ENCODE measurements at places on chromosomes 2 and 18.

- DNase-seq = no peak
These were observed 25.9 kb upstream of the TMEM87B start for GRCh38 chr2:112029164-112029563.

- no peak for DNase-seq
These were observed 1.6 kb downstream of the PLCL1 start for GRCh38 chr2:197805715-197806633.

- DNase-seq = no peak
These were observed 239.5 kb downstream of the CNTNAP5 start for GRCh38 chr2:124264551-124265091.

DNA sequence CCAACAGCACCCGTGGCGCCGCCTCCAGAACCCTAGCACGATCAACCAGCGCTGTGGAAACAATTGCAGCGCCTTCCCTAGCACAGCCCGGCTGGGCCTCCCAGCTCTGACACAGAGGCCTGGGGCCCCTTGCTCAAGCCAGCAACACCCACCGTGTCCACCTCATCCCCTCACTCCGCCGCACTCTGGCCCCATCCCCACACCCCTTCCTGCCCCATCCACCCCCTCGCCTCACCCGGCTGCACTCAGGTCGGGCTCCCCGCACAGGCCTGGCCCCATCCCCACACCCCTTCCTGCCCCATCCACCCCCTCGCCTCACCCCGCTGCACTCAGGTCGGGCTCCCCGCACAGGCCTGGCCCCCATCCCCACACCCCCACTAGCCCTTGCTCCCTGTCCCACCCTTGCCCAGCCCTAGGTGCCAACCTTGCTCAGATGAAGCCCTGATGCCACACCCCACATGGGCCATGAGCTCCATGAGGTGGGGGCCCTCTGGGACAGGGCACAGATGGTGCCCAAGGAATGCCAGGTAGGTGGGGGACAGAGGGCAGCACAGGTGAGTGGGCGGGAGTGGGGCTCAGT is 28.7 kb downstream of the KIF1A start:
- no peak for DNase-seq

GRCh38 chr2:204332706-204333105 is 212.6 kb upstream of the PARD3B start:
- no peak for DNase-seq

DNA sequence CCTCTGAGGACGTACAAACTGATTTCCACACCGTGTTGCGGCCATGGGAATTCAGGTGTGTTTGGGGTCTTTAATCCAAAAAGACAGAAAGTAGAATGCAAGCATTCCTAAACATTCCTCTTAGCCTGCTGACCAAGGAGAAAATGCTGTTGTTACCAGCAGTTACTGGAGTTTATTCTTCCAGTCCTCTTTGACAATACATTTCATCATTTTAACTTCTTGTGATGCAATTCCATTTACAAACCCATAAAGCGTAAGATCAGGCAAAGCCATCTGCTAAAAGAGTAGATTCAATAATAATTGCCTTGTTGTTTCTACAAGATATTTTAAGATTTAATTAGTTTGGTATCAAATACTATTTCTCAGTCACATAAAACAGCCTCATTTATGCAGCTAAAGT is 32.7 kb downstream of the SPIRE1 start:
- DNase-seq = no peak

DNA sequence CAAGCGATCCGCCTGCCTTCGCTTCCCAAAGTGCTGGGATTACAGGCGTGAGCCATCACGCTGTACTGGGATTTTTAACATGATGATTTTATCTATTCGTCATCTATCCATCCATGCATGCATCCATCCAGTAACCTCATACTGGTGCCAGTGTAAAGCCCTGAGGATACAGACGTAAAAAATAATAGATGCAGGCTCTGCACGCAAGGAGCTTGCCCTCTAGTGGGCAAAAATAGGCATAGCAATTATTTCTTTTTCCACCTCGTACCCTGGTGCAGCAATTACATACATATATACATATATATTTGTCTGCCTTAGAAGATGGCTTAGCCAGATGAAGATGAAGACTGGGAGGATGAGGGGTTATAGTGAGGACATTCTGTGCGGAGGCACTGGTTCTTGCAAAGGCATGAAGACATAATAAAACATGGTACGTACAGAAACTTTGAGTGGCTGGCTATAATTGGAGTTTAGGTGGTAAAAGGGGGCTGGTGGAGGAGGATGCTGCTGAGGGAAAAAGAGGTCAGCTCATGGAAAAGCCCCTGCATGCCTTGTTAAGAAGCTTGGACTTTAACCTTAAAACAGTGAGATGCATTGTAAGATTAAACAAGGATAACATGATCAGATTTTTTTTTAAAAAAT is 19.6 kb upstream of the RPIA start:
- DNase-seq = no peak

DNA sequence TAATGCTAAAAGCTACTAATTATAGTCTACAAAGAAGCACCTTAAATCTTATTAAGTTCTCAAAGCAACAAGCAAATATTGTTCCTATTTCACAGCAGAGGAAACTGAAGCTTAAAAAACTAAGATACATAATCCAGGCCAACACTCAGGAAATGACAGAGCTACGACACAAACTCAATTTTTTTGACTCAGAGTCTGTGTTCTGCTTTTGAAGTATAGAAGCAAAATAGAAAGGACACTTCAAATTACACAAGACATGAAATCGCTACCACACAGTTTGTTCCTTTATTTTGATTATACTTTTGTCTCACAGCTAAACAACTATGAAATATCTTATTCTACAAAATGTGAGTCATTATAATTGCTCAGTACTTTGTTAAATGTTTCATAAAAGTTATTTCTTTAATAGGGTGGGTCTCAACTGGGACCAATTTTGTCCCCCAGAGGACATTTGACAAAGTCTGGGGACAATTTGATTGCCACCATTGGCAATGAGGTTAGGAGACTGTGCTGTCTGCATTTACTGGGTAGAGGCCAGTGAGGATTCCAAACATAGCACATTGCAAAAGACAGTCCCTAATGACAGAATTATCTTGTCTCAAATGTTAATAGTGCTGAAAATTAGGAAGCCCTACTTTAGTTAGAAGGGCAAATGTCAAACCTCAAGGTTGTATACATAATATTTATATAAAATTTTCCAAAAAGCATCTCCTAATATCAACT is 101.5 kb upstream of the GRB14 start:
- DNase-seq = no peak

- DNase-seq = no peak
These were observed 523.0 kb downstream of the TXNL1 start for GRCh38 chr18:56115071-56116015.

DNA sequence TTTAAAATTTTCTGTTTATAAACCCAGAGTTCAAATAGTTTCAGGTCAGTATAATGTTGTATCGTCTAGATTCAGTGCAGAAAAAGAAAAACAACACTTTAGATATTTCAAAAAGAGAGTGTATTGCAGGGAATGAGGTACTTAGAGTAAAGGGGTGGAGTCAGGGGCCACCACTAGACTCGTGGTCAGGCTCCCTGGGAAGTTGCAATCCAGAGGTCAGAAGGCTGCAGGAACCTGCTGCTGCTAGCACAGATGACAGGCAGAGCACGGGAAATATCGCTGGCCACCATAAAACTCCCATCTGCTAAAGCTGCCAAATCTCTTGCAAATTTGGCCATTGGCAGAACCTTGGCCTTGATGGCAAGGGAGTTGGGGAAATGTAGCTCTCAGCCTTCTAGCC is 64.6 kb downstream of the THNSL2 start:
- no peak for DNase-seq

DNA sequence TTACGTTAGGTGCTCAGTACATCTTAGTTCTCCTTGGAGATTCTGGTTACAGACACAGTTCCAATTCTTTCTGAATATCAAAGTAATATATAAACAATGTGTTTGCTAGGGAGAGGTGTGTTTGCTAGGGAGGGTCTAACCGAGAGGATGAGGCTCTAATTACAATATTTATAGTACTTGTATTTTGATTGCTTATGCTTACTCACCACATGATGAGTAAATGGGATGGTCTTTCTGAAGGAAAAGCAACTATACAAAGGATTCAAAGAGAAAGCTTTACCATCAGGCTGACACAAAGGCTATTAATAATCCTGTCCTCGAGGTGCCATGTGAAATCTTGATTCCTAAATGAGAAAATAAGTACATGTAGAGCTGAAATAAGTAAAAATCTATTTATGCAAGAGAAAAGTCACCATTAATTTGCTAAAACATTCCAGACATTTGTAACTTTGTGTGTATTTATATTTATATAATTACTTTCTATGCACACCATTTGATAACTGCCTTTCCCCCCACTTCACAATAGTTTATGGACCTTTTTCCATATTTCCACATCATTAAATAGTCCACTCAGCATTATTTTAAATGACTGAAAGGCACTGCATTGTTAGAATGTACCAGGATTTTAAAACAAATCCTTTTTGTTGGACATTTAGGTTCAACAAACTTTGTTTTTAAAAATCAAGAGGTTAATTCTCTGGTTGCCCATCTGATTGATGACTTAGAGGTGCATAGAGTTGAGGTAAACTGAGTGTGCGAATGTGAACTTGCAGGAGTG is 94.5 kb upstream of the FN1 start:
- DNase-seq = no peak

DNA sequence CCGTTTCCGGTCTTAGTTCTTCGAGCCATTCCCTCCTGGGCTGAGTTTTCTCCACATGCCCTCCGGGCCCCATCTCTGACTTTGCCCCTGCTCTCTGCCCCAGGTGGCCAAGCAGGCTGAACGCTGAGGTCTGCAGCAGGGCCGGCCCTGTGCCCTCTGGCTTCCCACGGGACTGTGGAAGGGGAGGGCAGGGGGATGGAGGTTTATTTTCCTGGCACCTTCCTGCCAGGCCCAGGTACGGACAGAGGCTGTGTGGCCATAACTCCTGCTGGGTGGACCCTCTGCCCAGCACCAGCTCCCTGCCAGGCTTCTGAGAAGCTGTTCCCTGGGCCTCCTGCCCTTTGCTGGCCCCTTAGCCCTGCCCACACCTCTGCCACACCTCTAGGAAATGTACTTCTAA is 164.0 kb downstream of the TFCP2L1 start:
- DNase-seq = no peak

DNA sequence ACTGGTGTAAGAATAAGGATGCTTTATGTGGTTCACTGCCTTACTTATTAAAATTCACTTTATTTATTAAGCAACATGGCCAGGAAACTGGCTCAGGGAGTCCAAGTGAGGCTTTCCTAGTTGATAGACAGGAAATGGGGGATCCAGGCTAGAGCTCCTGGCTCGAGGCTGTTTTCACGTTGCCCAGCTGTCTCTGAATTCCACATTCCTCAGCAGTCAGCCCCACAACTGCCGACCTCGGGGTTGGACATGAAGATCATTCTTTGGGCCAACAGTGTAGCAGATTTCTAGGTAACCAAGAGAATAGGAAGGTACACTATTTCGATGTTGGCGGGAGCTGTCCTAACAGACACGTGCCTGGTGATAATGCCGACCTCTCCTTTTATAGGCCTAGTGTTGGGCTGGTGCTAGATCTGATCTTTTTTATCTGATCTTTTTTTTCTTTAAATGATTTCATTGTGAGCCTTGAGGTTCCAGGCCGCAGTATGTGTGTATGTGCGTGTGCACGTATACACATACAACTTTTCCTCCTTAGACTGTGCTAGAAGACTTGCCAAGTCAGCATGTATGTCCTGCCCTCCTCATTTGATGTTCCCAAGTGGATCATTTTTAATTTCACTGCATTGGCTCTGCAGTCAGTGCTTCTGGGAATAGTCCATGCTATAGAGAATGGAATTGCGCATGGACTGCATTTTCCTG is 103.5 kb downstream of the CABLES1 start:
- DNase-seq = no peak

DNA sequence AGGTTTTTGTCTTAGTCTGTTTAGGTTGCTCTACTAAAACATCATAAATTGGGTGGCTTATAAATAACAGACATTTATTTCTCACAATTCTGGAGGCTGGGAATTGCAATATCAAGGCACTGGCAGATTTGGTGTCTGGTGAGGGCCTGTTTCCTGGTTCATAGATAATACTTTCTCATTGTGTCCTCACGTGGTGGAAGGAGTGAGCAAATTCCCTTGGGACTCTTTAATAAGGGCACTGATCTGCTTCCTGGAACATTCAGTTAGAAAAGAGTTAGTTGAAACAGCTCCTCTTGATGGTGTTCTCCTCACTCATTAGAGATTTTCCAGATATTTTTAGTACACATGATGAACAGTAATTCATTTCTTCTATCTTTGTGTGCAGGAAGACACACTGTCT is 22.3 kb downstream of the COL4A3 start:
- DNase-seq = no peak

DNA sequence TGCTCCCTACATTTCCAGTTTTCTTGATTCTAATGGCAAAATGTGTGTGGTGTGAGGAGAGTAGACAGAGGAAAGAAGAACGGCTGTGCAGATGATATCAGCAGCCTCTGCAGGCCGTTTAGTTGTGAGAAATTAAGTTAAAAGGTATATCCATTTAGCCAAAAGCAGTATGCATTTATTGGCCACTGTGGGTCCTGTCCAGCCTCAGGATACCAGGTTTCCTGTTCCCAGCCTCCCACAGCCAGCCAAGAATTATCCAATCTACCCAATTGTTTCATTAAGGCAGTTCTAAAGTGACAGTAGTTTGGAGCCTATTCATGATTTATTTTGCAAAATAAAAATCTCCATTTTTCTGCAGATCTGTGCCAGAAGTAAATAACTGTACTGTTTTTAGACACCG is 107.5 kb downstream of the TMEM18 start:
- no peak for DNase-seq

- no peak for DNase-seq
These were observed 79.6 kb downstream of the MSTN start for GRCh38 chr2:189982780-189983394.

DNA sequence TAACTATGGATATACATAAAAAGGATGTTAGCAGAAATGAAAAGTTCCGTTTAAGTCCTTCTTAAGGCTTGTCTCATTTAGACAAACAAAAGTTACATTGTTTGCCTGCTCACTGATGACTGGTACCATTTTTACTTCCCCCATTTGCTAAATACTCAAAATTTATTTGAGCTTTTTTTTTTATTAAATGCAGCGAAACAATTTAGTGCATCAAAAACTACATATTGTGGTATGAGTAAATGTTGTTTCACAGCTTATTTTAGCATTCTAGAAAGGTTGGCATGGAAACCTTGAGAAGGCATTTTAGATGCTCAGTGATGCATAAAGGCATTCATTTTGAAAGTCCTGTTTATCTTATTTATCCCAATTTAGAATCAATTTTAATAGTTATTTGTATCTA is 100.0 kb downstream of the MAP2 start:
- no peak for DNase-seq

All from CD4-positive, alpha-beta T cell treated with Interleukin-17A for 4 hours (primary cell).